NCI-H2081 (cell line): ENCODE measurements at places on chromosomes 5 and 9.

DNA sequence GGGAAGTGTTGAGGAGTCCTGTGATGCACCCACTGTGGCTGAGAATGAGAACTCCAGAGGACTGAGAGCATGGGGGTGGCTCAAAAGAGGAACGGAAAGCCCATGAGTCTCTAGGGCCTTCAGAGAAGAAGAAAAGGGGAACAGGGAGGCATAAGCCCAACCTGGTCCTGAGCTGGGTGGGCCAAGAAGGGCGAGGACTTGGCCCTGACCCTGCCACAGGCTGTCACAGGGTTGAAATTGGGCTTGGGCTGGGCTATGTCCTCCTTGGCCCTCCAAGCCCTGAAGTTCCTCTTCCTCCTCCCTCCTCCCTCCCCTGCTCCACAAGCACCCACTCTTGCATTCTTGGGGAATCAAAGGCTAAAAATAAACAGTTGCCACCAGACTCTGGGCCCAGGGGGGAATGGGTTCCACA lies 49.3 kb upstream of the PPARGC1B start:
- no peak for DNase-seq

GRCh38 chr9:130262771-130263170 lies 2.8 kb upstream of the HMCN2 start:
- DNase-seq: no peak

- DNase-seq: no peak
Measured at GRCh38 chr5:169958278-169958677, 22.0 kb downstream of the INSYN2B start.

- DNase-seq: no peak
Measured at GRCh38 chr5:82861701-82862100, 215.5 kb downstream of the TMEM167A start.

GRCh38 chr5:35828082-35828598 lies 28.6 kb upstream of the IL7R start:
- no peak for DNase-seq

DNA sequence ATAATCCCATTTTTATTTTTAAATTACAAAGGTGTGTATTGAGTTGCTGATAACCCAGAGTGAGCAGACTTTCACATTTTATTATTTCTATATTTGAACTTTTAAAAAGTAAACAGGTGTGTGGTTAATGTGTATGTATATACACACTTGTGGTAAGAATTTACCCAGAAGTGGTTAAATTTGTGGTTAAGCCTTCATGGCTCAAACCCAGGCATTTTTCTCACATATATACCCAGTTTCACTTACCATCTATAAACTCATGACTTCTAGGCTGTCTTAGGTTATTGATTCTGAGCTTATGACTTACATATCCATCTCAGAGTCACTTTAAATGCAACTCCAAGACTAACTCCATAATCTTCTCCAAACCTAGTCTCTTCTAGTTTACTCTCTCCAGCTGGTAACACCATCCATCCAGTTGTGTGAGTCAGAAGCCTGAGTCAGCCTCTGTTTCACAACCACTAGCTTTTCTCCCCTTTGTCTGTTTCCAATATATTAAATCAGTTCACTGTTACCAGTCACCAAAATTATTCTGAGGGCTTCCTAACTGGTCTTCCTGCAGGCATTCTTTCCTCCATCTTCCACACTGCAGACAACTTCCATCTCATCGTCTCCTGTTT lies 20.2 kb downstream of the ZBED3 start:
- DNase-seq: no peak

- DNase-seq: no peak
Measured at GRCh38 chr5:81604193-81604592, 146.7 kb downstream of the SSBP2 start.

- DNase-seq: no peak
Measured at GRCh38 chr5:111143910-111144309, 51.8 kb downstream of the WDR36 start.

GRCh38 chr9:18638371-18639249 lies 164.7 kb downstream of the ADAMTSL1 start:
- no peak for DNase-seq

DNA sequence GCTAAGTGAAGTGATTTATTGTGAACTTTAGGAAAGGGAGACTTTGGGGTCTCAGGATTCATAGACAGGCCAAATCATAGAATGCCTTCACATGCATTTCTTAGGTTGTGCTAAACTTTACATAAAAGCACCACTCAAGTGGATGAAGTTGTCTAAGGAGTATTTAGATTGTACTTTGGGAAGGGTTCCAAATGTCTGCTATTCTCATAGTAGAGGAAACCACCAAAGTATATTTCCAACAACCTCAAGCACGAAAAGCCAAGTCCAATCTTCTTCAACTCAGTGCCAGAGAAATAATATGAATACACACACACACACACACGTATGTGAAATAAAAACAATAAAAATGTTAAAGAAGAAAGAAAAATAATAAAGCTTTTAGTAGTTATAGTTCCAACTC lies 41.8 kb downstream of the ENC1 start:
- DNase-seq: no peak

DNA sequence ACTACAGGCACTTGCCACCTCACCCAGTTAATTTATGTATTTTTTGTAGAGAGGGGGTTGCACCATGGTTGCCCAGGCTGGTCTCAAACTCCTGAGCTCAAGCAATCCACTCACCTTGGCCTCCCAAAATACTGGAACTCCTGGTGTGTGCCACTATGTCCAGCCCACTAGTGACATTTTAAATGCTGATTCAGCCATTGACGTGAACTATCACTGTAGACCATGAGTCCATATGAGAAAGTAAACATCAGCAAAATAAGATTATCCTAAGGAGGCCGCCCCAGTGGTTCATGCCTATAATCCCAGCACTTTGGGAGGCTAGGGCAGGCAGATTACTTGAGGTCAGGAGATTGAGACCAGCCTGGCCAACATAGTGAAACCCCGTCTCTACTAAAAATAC lies 488.1 kb upstream of the EDIL3 start:
- no peak for DNase-seq

DNA sequence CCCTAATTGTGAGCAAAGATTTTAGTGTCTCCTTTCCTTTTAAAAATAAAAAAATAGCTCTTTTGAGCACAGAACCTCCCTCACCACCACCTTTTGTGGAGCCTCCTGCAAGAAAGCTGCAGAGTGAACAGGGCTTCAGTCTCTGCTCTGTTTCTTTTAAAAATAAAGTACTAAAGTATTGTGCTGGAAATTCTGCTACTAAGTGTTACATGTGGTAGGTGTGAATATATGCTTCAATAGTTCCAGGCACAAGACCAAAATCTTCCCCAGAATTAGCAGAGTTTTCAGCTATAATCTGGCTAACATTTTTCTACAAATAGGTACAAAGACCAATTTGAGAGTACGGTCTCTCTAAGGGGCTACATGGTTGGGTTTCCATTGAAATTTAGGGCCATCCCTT lies 40.3 kb upstream of the NFIB start:
- no peak for DNase-seq

- DNase-seq: peak; percentile 17
Measured at GRCh38 chr9:132670457-132671391, at the start of gene GTF3C4. Gene GTF3C4, plus strand, starts transcription at chr9:132670464. Its CDS starts 135 bp downstream, at chr9:132670599.

- DNase-seq: no peak
Measured at GRCh38 chr9:132333556-132333955, 21.2 kb downstream of the SETX start.

DNA sequence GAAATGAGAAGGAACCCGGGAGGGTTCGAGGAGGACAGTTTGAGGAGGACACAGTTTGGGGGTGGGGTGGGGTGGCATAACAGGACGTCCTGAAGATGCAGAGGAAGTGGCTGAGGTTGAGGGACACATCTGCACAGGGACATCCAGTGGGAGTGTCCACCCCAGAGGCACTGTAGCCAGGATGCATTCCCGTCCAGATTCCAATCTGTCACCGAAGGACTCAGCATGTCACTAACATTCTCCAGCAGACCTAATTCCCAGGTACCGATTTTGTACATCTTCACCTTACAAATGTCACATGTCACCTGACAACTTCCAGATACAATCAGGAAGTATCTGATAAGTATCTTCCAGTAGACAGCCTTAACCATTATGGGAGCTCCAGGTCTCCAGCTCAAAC lies 42.6 kb downstream of the EPB41L4B start:
- DNase-seq: no peak

GRCh38 chr9:98808411-98808815 lies 943 bp downstream of the GALNT12 start:
- DNase-seq: no peak

GRCh38 chr5:124655251-124655917 lies 91.1 kb downstream of the ZNF608 start:
- DNase-seq: peak; percentile 91

GRCh38 chr9:137141976-137142936 lies 3.3 kb downstream of the GRIN1 start:
- no peak for DNase-seq
